ENCODE measurements at places on chromosomes 7 and 10.
A peak's percentile ranks its signal among the peaks of the same experiment; 100 is the strongest.

DNA sequence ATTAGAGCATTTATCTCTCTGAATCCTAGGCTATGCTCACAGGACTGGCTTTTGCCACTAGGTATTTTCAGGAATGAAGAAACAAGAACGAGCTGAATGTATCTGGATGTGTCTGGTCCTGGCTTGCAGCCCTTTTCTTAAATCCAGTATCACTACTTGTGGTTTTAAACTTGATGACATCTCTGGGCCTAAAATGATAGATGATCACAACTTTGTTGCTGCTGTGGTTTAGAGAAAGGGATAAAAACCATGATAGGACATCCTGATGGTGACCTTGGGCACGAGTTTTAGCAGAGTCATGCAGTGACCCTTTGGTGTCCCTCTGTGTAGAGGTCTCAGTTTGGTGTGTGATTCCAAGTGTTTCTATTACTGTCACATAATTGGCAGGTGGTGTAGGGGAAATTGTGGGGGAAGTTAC lies 31.7 kb upstream of the SEMA3C start:
- no peak for DNase-seq

DNA sequence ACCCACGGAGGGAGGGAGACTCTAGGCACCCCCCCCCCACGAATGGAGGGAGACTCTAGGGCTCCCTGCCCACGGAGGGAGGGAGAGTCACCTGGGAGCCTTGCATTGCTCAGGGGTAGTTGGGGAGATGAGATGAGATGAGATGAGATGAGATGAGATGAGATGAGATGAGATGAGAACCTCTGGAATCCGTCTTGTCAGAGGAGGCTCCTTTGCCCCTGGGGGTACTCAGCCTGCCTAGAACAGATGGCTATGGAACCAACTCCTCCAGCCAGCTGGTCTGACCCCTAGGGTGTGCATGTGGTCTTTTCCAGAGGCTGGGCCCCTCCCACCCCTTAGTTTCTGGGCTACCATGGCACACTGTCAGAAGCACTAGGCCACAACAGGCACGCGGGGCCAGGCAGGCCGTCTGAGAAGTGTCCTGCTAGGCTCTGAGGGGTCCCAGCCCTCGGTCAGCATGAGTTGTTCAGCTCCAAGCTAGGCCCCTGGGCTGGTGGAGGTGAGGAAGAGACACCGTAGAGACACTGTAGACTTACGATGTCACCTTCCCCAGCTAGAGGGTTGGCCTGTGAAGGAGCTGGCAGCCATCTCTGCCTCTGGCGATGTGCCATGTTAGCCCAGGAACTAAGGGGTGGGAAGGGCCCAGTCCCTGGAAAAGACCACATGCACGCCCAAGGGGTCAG lies 8.8 kb downstream of the TSPAN15 start:
- no peak for DNase-seq

GRCh38 chr7:78398576-78398975 lies 600.0 kb downstream of the PHTF2 start:
- no peak for DNase-seq

DNA sequence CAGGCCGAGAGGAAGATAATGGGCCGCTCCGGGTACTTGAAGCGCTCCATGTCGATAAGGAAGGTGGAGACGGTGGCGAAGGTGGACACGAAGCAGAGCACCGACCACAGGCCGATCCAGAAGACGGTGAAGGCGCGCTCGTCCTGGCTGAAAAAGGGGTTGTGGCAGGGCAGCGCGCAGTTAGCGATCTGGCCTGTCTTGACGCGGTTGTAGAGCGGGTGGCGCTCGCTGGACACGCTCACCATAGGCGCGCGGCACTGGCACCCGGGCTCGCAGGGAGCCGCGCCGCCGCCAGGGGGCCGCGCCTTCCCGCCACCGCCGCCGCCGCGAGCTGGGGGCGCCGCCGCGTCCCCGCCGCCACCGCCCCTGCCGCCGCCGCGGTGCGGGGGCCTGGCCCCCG lies 1.6 kb downstream of the FZD8 start:
- DNase-seq, result peak; percentile 34

DNA sequence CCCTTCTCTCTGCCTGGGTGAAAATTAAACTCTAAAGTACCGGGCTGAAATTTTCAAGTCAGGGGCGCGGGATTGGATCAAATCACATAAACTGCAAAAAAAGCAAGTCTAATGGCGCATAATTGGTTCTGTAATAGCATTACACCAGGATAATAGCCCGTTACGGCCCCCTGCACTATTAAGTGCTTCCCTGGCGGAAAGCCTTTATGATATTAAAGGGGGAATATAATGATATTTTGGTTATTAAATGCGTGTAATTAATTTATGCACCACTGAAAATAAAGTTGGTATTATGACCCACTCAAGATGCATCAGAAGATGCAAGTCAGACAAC lies 744 bp upstream of the DRGX start:
- DNase-seq, result no peak

GRCh38 chr10:124688889-124689670 lies 55.1 kb downstream of the FAM53B start:
- DNase-seq, result no peak

DNA sequence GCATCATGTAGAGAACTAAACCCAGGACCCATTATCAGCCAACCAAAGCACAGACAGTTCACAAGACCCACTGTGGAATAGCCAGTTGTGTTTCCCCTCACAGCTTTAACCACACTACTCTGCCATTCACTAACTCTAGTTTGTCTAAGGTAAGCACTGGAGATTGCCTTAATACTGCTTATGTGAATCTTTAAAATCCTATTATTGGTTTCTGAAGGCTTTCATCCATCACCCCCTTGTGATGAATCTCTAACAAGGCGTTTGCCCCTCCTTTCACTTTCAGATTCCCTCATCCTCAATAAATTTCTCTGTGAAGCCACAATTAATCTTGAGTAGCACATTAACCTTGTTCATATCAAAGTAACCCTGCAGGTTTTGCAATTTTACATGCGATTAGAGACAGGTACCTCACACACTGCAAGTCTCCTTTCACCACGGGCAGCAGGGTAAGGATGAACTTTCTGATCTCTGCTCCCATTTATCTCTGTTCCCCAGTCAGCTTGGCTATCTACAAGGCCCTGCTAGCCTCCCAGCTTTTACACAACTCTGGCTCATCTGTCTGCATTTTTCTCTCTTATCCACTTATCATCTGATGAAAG lies 785.6 kb downstream of the REEP3 start:
- DNase-seq, result no peak

DNA sequence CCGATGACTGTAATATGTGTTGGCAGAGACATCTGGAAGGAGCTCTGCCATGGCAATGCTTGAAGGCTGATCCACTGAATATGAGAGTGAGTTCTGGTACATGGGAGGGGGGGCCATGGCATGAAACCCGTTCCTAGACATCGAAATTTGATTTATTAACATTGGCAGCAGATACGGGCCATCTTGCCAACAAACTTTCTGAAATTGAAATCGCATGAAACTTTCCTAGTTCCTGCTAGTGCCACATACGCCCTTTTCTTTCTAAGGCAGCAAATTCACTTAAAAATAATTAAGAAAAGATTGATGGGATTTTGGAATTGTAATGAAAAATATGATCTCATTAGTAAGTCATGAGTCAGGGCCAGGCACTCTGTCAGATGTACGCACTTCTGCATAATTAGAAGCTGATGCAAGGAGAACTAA lies 91.8 kb upstream of the KMT2C start:
- no peak for DNase-seq

- peak; percentile 81 for DNase-seq
Measured at GRCh38 chr10:101272229-101272868, 43.1 kb upstream of the LBX1 start.

- no peak for DNase-seq
Measured at GRCh38 chr7:139732471-139733167, 45.2 kb downstream of the HIPK2 start.

DNA sequence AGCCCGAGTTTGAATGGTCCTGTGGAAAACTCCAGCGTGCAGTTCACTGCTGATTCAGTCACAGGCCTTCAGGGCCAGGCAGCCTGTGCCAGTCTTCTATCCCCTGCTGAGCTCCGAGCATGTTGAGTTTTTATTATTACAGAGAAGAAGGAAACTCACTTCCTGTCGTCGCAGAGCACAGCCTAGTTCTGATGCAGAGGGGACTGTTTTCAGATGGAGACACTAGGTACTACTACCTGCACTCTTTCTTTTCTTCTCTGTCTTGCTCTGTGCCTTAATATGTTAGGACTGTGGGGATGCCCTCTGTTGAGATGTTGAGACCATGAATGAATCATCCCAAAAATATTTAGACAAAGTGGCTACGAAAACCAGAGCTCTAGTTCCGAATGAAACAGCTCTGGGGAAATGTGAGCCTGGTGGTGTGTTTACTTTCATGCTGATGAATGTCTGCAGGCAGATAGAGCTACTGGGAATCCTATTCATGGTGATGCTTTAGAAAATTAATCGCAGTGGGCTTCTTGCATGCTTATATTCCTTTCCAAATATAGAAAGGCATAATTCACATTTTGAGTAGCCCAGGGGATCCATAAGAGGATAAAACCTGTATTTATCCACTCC lies 29.6 kb downstream of the CASP7 start:
- peak; percentile 66 for DNase-seq

DNA sequence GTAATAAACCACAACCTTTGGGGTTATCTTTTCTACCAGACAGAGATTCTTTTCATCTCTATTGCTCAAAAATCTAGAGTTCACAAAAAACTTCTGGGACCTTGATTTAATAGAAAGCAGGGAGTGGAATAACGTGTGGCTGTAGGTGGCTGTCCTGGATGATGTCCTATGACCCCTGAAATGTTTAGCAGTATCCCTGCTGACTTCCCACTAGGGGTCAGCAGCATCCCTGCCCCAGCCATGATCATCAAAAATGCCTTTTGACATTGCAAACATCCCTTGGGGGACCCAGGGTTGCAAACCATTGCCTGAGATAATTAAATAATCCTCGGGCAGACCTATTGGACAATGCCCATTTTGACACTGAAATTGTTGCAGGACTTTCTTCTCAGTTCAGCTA lies 177.1 kb downstream of the USP6NL start:
- DNase-seq, result no peak

All from NCI-H1417 (cell line).